ENCODE measurements at places on chromosomes 16 and 17. TPM values are rescaled to one million over a fixed set of nuclear protein-coding genes. Genes with fewer than 3 reads are reported as not detected.

DNA sequence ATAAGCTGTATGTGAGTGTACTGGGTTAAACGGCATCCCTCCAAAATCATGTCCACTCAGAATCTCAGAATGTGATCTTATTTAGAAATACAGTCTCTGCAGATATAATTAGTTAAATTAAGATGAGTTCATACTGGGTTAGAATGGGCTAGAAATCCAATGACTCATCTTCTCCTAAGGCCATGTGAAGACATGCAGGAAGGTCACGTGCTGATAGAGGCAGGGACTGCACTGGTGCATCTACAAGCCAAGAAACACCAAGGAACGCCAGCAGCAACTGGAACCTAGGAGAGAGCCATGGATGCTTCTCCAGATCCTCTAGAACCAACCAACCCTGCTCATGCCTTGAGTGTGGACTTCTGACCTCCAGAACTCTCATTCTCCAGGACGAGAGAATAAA, 241.0 kb downstream of the XYLT1 start:
- no peak for DNase-seq
- peaks cover 32% of the 10 kb centered on the region for H3K4me1 ChIP-seq
- no peaks in the 10 kb centered on the region for H3K36me3 ChIP-seq
- no peaks in the 10 kb centered on the region for H3K27me3 ChIP-seq
- no peak overlapping the region for H3K4me3 ChIP-seq
- no peak overlapping the region for H3K27ac ChIP-seq

- H3K4me3 ChIP-seq, result no peak overlapping the region
- no peaks in the 10 kb centered on the region for H3K4me1 ChIP-seq
- no peak overlapping the region for H3K27ac ChIP-seq
- no peaks in the 10 kb centered on the region for H3K36me3 ChIP-seq
Measured at GRCh38 chr17:79680318-79680695, 50.4 kb upstream of the ENPP7 start.

DNA sequence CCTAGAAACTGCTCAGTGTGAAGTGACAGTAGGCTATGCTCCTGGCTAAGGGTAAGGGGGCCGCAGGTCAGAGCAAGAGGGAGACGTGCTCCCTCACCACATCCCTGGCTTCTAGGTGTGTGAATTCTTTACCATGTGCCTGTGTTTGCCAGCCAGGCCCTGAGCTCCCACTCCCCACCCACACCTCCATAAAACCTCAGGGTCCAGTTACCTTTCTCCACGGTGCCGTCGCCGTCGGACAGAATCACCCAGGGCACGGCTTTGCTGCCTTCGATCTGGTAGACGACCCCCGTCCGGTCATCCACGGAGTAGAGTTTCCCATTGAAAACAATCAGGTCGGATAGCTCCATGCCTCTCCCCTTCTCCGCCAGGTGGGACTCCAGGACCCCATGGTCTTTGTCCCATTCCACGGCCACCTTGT, 12.8 kb downstream of the CANT1 start:
- H3K36me3 ChIP-seq, result peaks cover 30% of the 10 kb centered on the region
- no peaks in the 10 kb centered on the region for H3K27me3 ChIP-seq
- DNase-seq, result no peak
- H3K4me1 ChIP-seq, result peaks cover 13% of the 10 kb centered on the region
- H3K27ac ChIP-seq, result no peak overlapping the region

DNA sequence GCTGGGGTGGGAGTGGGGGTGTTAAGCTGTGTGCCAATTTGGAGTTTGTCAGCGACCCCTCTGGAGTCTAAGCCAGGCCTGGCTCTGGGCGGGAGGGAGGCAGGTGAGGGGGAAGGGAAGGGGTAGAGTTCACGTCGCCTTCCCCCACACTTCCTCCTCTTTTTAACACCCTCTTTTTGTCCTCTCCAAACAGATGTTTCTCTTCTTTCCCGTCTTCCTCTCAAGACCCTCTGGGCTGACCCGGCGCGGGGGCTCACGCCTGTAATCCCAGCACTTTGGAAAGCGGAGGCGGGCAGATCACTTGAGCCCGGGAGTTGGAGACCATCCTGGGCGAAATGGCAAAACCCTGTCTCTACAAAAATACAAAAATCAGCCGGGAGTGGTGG, 3.3 kb downstream of the HOXB1 start:
- H3K27ac ChIP-seq, result no peak overlapping the region
- H3K4me3 ChIP-seq, result no peak overlapping the region
- H3K27me3 ChIP-seq, result no peaks in the 10 kb centered on the region
- H3K4me1 ChIP-seq, result no peaks in the 10 kb centered on the region
- no peak for DNase-seq

DNA sequence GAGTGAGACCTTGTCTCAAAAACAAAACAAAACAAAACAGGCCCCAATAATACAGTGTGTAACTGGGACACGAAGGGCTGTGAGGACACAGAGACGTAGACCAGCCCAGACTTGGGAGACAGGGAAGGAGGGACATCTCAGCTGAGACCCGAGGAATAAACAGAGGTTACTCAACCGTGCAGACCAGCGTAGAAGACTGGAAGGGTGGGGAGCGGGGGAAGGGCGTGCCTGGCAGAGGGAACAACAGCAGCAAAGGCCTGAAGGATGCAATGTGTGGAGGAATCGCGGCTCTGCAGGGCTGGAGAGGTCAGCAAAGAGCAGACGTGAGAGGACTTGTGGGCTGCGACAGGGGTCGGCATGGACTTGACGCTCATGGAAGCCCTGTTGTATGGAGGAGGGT, 11.6 kb upstream of the CES4A start:
- no peaks in the 10 kb centered on the region for H3K36me3 ChIP-seq
- no peak overlapping the region for H3K27ac ChIP-seq
- H3K27me3 ChIP-seq, result no peaks in the 10 kb centered on the region
- H3K4me1 ChIP-seq, result peaks cover 18% of the 10 kb centered on the region
- DNase-seq, result no peak

- peak; percentile 76 for DNase-seq
- H3K27ac ChIP-seq, result peak overlapping the region; percentile 89
- peak overlapping the region; percentile 62 for H3K4me3 ChIP-seq
Measured at GRCh38 chr17:75845058-75845711, 981 bp upstream of the UNC13D start.

CCR7 gene
- not detected for total RNA-seq

Measured in thoracic aorta (tissue), 2 donors.